ENCODE measurements at places on chromosomes 2 and 18.

DNA sequence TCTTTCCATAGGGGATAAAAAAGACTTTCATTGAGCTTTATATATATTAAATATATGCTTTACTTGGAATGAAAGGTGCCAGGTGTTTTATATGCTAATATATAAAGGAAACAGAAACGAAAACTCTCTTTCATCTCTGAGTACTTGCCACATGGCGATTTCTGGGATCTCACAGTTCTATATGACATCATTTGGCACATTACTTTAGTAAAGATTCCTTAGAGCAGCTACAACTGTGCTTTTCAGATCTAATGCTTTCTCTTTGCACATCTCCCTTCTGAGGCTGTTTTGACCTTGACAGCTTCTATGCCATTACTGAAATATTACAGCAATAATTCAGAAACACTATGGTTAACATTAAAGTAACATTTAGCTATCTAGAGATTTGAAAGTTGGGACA, 1082.9 kb upstream of the CDH2 start:
- no peaks in the 10 kb centered on the region for H3K36me3 ChIP-seq
- no peaks in the 10 kb centered on the region for H3K27me3 ChIP-seq
- no peak for DNase-seq
- H3K4me1 ChIP-seq = no peaks in the 10 kb centered on the region
- H3K4me3 ChIP-seq = no peak overlapping the region
- H3K27ac ChIP-seq = no peak overlapping the region

DNA sequence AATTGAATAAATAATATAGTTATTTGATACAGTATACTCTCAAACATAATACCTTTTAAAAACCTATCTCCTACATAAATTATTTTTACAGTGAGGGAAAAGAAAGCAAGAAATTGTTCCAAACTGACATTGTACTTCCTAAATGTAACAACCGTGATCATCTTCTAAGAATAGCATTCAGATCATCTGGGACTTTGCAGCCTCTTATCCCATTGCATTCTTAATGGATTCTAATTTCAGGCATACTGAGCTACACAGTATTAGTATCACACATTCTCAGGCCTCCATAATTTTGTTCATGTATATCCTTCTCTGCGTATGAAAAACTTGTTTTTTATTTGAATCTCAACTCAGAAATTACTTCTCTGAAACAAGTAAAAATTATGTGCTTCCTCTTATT, 1134.7 kb upstream of the CDH2 start:
- H3K27me3 ChIP-seq = no peaks in the 10 kb centered on the region
- no peaks in the 10 kb centered on the region for H3K4me1 ChIP-seq
- no peak for DNase-seq
- no peaks in the 10 kb centered on the region for H3K36me3 ChIP-seq
- H3K27ac ChIP-seq = no peak overlapping the region

DNA sequence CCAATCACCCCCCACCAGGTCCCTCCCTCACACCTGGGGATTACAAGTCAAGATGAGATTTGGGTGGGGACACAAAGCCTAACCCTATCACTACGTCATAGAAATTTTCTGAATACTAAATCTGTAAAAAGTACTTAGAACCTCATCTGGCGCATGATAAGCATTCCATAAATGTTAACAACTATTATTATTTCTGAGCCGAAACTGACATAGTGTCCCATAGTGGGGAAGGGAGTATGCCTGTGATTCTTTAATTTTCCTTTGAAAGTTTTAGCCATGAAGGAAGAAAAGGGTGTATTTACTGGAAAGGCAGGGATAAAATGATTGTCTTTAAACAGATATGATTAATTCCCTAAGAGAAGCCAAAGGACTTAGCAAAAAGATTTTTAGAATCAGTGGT, 71.4 kb downstream of the FHOD3 start:
- peaks cover 21% of the 10 kb centered on the region for H3K27me3 ChIP-seq
- H3K27ac ChIP-seq = no peak overlapping the region
- no peaks in the 10 kb centered on the region for H3K4me1 ChIP-seq
- no peak for DNase-seq
- no peaks in the 10 kb centered on the region for H3K36me3 ChIP-seq
- H3K4me3 ChIP-seq = no peak overlapping the region

DNA sequence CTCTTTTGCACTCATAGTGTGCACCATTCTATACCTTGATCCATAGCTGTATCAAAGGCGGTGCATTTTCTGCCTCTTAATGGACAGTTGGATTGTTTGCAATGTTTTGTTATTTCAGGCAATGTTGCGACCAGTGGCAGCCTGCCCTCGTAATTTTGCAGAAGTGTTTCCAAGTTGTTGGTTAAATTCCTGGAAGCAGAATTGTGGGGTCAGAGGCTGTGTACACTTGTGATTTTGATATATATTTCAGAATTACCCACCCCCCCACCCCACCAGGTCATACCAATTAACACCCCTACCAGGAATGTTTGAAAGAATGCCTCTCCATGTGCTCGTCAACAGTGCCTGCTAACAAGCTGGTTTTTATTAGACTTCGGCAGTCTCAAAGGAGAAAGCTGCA, 32.4 kb upstream of the IL1R1 start:
- no peaks in the 10 kb centered on the region for H3K36me3 ChIP-seq
- H3K4me1 ChIP-seq = peaks cover 46% of the 10 kb centered on the region
- DNase-seq = no peak
- H3K27ac ChIP-seq = no peak overlapping the region
- H3K4me3 ChIP-seq = no peak overlapping the region

DNA sequence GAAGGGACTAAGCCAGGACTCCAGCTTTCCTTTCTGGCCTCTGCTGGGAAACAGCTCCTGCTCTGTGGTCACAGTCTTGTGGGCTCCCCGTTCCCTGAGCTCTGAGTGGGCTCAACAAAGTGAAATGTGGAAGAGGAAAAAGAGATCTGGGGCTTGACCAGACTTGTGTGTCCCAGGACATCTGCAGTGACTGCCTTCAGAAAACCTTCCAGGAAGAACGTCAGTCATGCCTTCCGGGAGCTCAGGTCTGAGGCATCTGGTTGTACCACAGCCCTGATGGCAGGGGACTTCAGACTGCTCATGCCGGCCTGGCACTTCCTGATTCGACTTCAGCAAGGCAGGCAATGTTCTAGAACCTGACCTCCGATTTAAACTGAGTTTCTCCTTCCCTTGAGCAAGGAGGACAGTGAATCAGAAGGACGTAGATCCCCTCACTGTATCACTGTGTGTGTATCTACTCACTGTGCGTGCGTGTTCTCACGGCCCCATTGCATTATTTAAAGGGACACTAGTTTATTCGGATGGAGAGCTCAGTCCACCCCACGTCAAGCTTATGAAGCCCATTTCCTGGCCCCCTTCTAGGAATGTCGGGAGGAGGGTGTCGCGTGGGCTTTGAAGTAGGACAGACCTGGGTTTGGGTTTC, 548 bp upstream of the FBLN7 start:
- no peaks in the 10 kb centered on the region for H3K36me3 ChIP-seq
- H3K4me1 ChIP-seq = peaks cover 9% of the 10 kb centered on the region
- H3K27ac ChIP-seq = peak overlapping the region; percentile 55
- DNase-seq = peak; percentile 53

DNA sequence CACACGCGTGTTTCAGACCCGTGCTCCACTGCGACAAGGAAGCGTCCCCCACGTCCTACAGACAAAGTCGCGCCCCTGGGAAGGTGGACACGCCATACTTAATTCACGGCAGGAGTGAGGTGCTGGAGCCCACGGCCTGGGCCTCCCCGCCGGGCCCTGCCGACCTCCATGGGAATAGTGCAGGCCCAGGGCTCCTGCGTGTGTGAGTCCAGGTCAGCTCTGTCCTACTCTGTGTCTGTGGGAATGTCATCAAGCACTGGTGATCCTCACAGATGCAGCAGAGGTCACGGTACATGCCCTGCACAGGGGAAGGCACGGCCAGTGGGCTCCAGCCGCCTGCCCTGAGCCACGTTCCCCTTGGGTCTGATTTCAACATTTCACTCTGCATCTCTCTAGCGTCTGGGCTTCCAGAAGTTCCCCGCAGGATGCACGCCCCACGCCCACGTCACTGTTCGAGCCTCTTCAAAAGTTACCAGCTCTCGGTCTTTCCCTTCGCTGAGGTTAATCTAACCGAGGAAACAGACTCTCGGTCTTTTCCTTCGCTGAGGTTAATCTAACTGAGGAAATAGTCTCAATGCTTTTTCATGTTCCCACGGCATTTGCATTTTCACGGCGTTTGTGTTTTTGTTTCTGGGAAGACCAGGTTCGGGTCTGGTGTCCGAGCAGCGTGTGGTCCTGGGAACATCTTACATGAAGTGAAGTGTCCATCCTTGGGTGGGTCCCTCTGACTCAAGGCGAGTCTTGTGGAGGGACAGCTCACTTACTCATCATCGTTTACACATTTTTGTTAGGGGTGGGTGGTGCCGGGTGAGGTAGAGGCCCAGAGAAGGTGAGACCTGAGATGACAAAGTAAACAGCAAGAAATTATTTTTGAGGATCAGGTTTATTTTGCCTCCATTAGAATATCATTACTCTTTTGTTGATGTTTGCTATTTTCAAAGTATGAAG, 157.3 kb upstream of the ALKAL2 start:
- no peak for DNase-seq
- no peak overlapping the region for H3K27ac ChIP-seq
- H3K27me3 ChIP-seq = no peaks in the 10 kb centered on the region
- H3K4me3 ChIP-seq = no peak overlapping the region

- H3K4me1 ChIP-seq = peaks cover 4% of the 10 kb centered on the region
- H3K27me3 ChIP-seq = no peaks in the 10 kb centered on the region
- DNase-seq = no peak
- H3K27ac ChIP-seq = no peak overlapping the region
Observed at GRCh38 chr2:12663306-12664037, 53.3 kb upstream of the TRIB2 start.

DNA sequence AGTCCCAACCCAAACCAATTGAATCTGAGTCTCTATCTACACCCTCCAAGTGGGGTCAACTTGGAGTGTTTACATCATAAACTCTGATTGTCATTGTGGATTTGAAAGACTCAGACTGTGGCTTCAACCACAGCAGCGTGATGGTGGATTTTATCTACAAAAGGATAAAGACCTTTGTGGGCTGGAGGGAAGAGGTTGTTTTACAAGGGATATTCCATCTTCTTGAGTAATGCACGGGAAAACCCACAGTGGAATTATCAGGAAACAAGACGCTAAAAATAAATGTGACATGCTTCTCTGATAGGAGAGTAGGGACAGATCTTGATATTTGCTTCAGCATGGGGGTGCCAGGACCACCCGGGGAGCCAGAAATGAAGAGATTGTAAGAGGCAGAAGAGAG, 93.5 kb downstream of the LPIN1 start:
- no peak overlapping the region for H3K27ac ChIP-seq
- no peaks in the 10 kb centered on the region for H3K36me3 ChIP-seq
- peaks cover 4% of the 10 kb centered on the region for H3K27me3 ChIP-seq
- no peaks in the 10 kb centered on the region for H3K4me1 ChIP-seq

DNA sequence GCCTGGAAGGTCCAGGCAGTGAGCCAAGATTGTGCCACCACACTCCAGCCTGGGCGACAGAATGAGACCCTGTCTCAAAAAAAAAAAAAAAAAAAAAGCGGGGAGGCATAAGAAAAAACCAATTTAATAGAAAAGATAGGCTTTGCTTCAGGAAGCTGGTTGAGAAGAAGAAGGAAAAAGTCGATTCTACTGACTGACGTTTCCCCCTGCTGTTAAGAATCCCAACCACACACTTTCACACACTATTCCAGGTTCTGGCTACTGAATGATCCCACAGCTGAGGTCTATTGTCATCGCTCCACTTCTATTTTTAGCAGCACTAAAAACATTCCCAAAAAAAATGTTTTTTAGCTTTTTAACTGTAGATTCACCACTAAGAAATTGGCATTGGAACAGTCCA, 6.7 kb upstream of the CHCHD5 start:
- DNase-seq = no peak
- peaks cover 4% of the 10 kb centered on the region for H3K4me1 ChIP-seq
- H3K27ac ChIP-seq = no peak overlapping the region
- H3K36me3 ChIP-seq = peaks cover 27% of the 10 kb centered on the region

DNA sequence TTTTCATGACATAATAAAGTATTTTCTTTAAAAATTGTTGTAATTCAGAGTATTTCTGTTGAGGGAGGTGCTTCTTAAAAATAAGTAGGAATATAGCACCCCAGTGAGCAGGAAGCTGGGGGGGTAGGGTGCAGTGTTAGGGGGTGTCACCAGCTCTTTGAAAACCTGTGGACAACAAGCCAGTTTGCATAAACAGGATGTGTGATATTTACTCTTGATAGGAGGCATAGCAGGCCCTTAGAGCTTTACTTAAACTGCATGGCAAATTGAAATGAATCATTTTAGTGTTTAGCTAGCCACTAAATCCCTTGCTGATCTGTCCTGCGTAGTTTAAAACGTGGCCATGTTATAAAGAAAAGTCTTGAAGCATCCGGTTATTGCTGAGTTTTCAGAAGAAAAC, 8.4 kb downstream of the TGIF1 start:
- peak overlapping the region; percentile 89 for H3K27ac ChIP-seq
- peaks cover 40% of the 10 kb centered on the region for H3K36me3 ChIP-seq
- no peak overlapping the region for H3K4me3 ChIP-seq

DNA sequence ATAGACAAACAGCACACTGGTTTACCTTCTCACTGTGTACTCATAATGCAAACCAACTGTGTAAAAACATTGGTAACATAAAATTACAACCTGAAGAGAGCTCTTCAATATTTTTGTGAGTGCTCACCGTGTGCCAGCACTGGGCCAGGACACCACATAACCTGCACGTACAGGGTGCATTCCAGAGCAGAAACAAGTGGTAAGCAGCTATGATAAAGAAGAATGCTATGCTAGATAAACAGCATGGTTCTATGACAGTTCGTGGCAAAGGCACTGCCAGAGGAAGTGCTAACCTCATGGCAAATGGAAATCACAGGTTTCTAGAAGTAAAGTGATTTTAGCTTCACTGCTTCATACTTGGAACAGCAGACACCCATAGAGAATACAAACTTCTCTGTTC, 343.5 kb downstream of the MTX2 start:
- peaks cover 15% of the 10 kb centered on the region for H3K27me3 ChIP-seq
- H3K27ac ChIP-seq = no peak overlapping the region
- no peak for DNase-seq
- H3K36me3 ChIP-seq = no peaks in the 10 kb centered on the region

DNA sequence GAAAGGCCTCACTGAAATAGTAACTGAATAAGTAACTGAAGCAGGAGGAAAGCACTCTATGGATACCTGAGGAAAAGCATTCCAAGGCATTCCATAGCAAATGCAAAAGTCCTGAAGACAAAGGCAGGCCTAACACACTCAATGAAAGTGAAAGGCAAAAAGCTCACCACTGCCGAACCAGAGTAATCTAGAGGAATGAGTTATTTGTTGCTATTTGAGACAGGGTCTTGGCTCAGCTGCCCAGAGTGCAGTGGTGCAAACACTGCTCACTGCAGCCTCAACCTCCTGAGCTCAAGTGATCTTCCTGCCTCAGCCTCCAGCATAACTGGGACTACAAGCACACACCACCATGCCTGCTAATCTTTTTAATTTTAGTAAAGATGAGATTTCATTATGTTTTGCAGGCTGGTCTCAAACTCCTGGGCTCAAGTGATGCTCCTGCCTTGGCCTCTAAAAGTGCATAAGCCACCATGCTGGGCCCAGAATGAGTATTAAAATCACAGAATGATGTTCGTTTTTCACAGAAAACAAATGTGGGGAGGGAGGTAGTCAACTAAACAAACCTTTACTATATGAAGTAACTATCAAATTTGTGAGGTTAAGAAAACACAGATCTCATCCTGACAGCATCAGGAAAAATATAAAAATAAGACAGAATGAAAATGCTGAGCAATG, 17.9 kb downstream of the PIAS2 start:
- H3K27ac ChIP-seq = no peak overlapping the region
- no peak for DNase-seq
- H3K4me3 ChIP-seq = no peak overlapping the region
- peaks cover 15% of the 10 kb centered on the region for H3K4me1 ChIP-seq
- H3K36me3 ChIP-seq = peaks cover 36% of the 10 kb centered on the region

- no peak overlapping the region for H3K27ac ChIP-seq
- no peaks in the 10 kb centered on the region for H3K4me1 ChIP-seq
- H3K36me3 ChIP-seq = no peaks in the 10 kb centered on the region
- H3K27me3 ChIP-seq = no peaks in the 10 kb centered on the region
- DNase-seq = no peak
- H3K4me3 ChIP-seq = no peak overlapping the region
Observed at GRCh38 chr2:229237270-229237669, 33.8 kb downstream of the PID1 start.
